ENCODE measurements at places on chromosomes 3 and 15.

DNA sequence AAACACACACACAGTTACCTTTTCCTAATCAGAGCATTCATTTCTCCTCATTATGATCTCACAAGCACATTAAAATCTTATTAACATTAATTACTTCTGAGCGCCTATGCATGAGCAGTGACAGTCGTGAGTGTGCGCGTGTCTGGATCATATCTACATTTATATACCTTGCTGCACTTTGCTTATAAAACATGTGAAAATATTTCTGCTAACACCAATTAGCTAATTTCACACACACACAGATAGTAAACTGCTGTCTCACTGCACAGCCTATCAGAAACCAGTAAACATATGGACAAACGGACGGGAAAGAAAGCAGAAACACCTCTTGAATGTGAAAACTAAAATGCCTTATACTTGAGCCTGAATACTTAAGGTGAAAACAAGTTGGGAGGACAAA lies 64.8 kb downstream of the ZBTB20 start:
- no peak for DNase-seq

- DNase-seq: no peak
Observed at GRCh38 chr15:90941038-90941437, 6.0 kb downstream of the UNC45A start.

GRCh38 chr3:194584866-194585265 lies 48.4 kb downstream of the TMEM44 start:
- DNase-seq: no peak

- DNase-seq: no peak
Observed at GRCh38 chr15:73631915-73632669, 1.1 kb downstream of the NPTN start.

GRCh38 chr3:44028-44676 lies 152.4 kb upstream of the CHL1 start:
- no peak for DNase-seq

- DNase-seq: no peak
Observed at GRCh38 chr3:184737063-184737462, 25.2 kb upstream of the MAGEF1 start.

DNA sequence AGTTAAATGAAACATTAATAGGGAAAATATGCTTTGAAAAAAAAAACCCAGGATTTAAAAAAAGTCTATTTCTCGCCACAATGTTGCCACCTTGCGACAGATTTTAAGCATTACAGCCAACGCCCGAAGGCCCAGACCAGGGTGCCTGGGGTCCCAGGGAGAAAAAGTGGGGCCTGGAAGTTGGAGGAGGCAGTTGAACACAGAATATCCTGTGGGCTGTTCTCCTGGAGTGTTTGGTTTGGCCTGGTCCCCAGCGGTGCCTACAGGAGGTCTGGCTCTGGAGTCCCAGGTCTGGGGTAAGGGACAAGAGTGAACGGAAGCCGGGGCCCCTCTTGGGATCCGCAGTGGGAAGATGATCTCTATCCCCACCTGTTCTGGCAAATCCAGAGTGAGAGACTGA lies 3.4 kb downstream of the RNU6-1 start:
- no peak for DNase-seq
